ENCODE measurements at places on chromosomes 3 and 15.

DNA sequence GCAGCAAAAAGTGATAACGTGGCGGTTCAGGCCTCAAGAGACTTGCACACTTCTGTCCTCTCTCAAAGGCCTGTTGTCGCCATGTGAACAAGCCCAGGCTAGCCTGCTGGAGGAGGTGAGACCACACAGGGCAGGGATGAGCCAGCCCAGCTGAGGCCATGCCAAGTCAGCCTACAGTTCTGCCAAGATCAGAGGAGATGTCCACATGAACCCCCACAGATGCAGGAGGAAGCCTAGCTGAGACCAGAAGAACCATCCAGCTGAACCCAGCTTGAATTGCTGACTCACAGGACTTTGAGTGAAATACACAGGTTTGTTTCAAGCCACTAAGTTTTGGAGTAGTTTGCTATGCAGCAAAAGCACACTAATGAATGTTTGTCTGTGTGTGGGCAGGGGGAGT is 50.3 kb upstream of the SEC13 start:
- no peak for DNase-seq
- H3K4me3 ChIP-seq, result no peak overlapping the region
- no peak overlapping the region for H3K27ac ChIP-seq
- no peaks in the 10 kb centered on the region for H3K27me3 ChIP-seq
- H3K4me1 ChIP-seq, result no peaks in the 10 kb centered on the region

DNA sequence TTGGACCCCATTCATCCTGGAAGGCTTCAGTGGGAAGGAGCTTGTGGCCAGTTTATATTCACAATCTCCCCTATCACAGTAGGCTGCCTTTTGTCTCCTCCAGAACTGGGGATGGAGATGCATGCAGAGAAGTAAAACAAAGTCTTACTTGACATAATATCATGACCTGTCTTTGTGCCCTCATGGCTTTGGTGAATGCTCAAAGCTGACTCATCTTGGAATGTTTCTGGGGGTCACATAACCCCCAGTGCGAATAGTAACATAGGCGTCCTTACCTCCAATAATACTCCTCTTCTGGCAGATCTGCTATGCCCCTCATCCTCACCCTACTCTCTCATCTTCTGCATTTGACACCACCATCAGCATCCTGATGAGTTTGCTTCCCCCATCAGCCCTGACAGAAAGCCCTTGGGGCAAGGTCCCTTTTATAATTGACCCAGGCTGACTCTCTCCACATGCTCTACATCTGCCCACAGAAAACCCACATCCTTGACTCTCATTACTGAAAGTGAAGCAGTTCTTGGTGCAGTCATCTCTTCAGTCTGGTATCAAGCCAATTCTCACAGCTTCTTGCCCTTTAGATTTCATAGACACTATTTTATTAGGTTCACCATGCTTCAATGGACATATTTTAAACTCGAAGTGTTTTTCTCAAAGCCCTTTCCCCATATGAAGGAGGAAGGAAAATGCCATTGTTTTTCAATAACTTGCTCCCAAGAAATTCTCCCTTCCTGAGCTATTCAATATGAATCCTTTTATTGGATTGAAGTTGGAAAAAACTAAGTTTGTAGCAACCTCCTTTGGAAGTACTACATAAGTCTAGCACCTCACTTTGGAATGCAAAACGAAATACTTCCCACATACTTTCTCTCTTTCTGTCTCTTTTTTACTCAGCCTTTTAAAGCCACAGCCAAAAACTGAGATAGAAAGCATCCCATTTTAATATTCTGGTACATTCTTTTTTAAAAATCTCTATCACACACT is 36.6 kb downstream of the OSTN start:
- no peak for DNase-seq
- H3K4me1 ChIP-seq, result no peaks in the 10 kb centered on the region
- H3K4me3 ChIP-seq, result no peak overlapping the region
- no peaks in the 10 kb centered on the region for H3K36me3 ChIP-seq

- no peak overlapping the region for H3K4me3 ChIP-seq
- no peaks in the 10 kb centered on the region for H3K27me3 ChIP-seq
- H3K36me3 ChIP-seq, result no peaks in the 10 kb centered on the region
- DNase-seq, result no peak
- no peak overlapping the region for H3K27ac ChIP-seq
Measured at GRCh38 chr15:42672444-42672843, 64.5 kb downstream of the CDAN1 start.

GRCh38 chr3:134937256-134938028 is 142.4 kb downstream of the EPHB1 start:
- no peaks in the 10 kb centered on the region for H3K36me3 ChIP-seq
- no peak for DNase-seq
- no peaks in the 10 kb centered on the region for H3K27me3 ChIP-seq
- no peaks in the 10 kb centered on the region for H3K4me1 ChIP-seq
- H3K4me3 ChIP-seq, result no peak overlapping the region

DNA sequence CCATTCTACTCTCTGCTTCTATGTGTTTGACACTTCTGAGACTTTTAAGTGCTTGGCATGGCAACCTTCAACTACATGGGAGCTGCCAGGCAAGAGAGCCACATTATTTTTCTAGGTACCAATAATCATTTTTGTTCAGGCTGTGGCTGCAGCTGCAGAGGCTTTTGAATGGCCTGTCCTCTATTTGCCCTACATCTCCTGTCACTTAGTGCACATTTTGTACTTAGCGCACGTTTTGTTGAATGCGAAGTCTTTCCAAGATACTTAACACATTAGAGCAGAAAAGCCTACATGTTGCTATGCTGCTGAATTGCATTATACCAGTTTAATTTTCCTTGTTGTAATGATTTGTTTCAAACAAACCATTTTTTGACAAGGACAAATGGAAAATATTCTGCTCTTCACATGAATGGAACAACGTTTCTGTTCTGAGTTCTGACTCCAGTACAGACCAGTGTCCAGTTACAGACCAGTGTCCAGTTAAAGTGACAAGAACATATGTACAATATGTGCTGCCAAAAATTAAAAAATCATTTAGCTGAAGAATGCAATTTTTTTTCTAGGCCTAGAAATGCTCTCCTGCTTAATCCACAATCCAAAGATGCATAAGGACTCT is 113.9 kb downstream of the ABI3BP start:
- no peaks in the 10 kb centered on the region for H3K4me1 ChIP-seq
- H3K27me3 ChIP-seq, result no peaks in the 10 kb centered on the region
- no peak overlapping the region for H3K4me3 ChIP-seq
- H3K36me3 ChIP-seq, result no peaks in the 10 kb centered on the region

GRCh38 chr15:25947323-25948314 is 84.5 kb upstream of the ATP10A start:
- no peaks in the 10 kb centered on the region for H3K27me3 ChIP-seq
- H3K4me1 ChIP-seq, result no peaks in the 10 kb centered on the region
- H3K4me3 ChIP-seq, result no peak overlapping the region
- H3K36me3 ChIP-seq, result no peaks in the 10 kb centered on the region
- H3K27ac ChIP-seq, result no peak overlapping the region
- no peak for DNase-seq

DNA sequence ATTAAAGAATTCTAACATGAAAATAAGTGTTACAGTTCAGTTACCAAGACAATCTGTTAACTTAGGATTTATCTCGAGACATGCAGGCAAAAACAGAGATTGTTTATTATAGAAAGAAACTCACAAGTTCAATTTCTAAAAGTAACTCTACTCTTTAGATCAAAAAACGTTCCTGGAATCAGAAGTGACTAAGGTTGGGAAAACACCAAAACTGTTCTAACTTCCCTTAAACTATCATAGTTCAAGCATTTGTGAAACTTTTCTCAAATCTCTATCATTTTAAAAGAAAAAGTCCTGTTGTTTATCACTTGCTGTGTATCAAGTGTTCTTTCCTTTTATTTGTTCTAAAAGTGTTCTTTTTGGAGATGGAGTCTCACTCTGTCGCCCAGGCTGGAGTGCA is 8.7 kb downstream of the WDR82 start:
- no peaks in the 10 kb centered on the region for H3K27me3 ChIP-seq
- H3K4me1 ChIP-seq, result peaks cover 35% of the 10 kb centered on the region

DNA sequence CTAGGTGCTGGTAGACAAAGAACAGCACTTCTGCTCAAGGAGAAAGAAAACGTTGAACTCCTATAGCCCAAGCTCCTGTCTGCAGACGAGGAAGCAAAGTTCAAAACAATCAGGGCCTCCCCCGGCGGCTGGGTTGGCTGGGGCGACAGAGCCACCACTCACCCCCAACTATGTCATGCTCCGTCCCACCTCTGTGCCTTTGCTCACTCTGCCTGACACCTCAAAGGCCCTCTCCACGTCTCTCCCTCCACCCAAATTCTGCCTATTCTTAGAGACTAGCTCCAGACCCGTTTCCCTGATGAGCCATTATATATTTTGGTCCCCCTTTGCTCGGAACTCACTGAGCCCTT is 304.3 kb downstream of the TLE3 start:
- no peak overlapping the region for H3K4me3 ChIP-seq
- H3K27ac ChIP-seq, result no peak overlapping the region
- H3K36me3 ChIP-seq, result no peaks in the 10 kb centered on the region
- no peaks in the 10 kb centered on the region for H3K27me3 ChIP-seq

DNA sequence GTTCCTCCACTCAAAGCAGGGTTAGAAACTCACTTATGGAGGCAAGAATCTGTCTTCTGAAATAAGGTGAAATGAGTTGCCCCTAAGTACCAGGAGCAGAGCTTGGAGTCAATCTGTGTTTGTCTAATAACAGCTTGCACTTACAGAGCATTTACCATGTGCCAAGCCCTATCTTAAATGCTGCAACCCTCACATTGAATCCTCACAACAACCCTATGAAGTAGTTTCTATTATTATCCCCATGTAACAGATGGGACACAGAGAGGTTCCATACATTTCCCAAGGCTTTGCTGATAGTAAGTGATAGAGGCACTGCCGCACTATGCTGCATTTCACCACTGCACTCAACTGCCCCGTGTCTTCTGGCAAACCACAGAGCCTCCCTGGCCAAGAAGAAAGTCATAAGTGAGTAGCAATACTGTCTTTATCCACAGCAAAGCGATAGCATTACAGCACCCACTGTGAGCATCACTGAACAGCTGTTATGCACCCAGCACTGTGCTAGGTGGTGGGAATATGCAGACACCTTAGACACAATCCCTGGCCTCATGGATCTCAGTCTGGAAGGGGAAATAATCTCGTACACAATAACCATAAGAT is 141.5 kb downstream of the SSR3 start:
- no peaks in the 10 kb centered on the region for H3K27me3 ChIP-seq
- H3K36me3 ChIP-seq, result no peaks in the 10 kb centered on the region
- no peak overlapping the region for H3K27ac ChIP-seq
- H3K4me1 ChIP-seq, result no peaks in the 10 kb centered on the region
- DNase-seq, result no peak

- no peak for DNase-seq
- H3K27ac ChIP-seq, result no peak overlapping the region
- no peak overlapping the region for H3K4me3 ChIP-seq
- no peaks in the 10 kb centered on the region for H3K27me3 ChIP-seq
Measured at GRCh38 chr15:68717951-68718350, 102.7 kb downstream of the ANP32A start.

DNA sequence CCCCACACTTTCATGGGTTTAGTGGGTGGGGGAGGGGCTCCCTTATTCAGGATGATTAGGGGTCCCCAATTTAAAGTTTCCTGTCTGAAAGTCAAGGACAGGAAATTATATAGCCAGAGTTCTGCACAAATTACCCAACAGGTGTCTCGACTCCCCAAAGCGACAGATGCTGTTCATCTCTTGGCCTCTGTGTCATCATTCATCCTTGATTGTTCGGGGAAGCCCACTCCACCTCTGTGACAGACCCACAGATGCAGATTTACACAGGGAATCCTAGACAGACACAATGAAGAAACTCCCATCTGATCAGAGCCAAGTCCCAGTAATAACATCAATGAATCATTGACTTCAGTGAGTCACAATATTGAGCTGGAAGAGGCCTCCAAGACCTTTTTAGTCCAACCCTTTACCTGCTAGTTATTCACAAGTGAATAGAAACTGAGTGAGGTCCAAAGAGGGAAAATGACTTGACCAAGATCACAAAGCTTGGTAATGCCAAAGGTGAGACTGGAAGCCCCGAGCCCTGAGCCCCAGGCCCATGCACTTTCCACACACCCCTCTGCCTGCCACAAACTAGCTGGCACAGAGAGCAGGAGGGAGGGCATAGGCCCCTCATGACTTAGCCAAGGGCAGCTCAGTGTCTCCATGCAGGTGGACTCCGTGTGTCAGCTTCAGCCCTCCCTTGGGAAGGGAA is 7.9 kb upstream of the SRP14 start:
- H3K36me3 ChIP-seq, result no peaks in the 10 kb centered on the region
- no peaks in the 10 kb centered on the region for H3K4me1 ChIP-seq
- H3K27me3 ChIP-seq, result no peaks in the 10 kb centered on the region
- no peak for DNase-seq

DNA sequence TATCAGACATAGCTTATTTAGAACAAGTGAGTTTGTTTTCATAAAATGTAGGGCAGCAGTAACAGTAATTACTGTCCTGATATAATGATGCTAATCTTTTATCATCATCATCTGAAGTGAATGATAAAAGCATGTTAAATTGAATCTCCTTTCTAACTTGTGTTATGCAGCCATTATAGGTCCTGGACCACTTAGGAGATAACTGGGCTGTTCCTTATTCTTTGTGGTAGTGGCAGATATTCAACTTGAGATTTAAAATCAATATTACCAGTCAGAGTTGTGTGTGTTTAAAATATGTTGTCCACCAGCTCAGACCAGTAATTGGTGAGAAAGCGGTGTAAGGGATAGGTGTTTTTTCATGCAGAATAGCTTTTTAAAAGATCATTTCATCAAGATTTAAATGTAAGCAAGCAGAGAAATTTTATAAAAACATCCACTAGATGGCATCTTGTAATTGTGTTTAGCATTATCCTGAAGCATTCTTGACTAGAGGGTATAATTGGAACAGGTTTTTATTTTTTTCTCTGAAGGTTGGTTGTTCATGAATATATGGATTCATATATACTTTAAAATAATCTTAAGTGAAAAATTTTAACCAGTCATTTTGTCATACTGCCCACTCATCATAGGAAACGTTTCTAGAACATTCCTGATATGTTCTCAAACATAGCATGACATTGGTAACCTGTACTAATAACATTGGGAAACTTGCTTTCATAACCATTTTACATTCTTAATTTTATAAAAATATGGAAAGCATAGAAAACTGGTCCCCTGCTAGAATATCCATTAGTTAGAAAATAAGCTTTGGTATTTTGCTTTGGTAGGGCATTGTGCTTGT is 153.9 kb downstream of the BBX start:
- no peak for DNase-seq
- H3K27ac ChIP-seq, result no peak overlapping the region
- H3K36me3 ChIP-seq, result no peaks in the 10 kb centered on the region
- no peaks in the 10 kb centered on the region for H3K4me1 ChIP-seq

GRCh38 chr3:123163141-123163540 is 38.6 kb upstream of the SEC22A start:
- H3K4me3 ChIP-seq, result no peak overlapping the region
- H3K36me3 ChIP-seq, result no peaks in the 10 kb centered on the region
- DNase-seq, result no peak
- H3K27ac ChIP-seq, result no peak overlapping the region
- H3K4me1 ChIP-seq, result no peaks in the 10 kb centered on the region

- no peak for DNase-seq
- H3K27ac ChIP-seq, result no peak overlapping the region
Measured at GRCh38 chr3:122098611-122099010, 43.4 kb downstream of the CD86 start.

Data from pancreas (tissue), 10 donors.